Jurkat, Clone E6-1 (cell line): ENCODE measurements at places on chromosomes 6 and 20.

DNA sequence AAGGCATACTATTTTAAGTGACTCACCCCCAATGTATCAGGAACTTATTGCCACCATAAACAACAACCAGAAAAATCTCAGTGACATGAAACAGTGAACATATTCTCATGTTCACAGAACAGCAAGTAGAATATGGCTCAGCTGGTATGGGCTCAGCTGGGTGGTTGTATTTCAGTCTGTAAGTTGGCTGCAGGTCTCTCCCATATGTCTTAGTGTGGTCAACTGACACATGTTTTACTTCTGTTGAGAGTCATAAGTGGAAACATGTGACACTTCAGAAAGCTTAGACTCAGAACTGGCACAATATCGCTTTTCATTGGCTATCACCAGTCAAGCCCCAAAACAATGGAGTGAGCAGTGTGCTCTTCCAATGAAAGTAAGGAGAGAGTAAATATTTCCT lies 574.1 kb downstream of the HAO1 start:
- DNase-seq, result no peak

DNA sequence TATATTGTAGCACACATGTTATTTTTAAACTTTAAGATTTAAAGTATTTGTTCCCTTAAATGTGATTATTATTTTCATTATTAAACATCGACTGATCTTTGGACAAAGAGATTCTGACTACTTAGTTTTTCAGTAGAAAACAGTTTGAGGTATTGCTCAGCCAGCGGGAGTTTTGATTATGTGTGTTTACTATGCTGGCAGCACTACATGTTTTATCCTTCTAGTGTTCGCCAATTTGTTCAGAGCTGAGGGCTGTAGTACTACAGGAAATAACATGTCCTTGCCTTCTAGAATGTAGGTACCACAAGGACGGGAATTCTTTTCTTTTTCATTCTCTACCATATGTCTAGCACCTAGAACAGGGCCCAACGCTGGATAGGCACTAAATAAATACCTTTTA lies 11.1 kb upstream of the LCA5 start:
- DNase-seq, result no peak

DNA sequence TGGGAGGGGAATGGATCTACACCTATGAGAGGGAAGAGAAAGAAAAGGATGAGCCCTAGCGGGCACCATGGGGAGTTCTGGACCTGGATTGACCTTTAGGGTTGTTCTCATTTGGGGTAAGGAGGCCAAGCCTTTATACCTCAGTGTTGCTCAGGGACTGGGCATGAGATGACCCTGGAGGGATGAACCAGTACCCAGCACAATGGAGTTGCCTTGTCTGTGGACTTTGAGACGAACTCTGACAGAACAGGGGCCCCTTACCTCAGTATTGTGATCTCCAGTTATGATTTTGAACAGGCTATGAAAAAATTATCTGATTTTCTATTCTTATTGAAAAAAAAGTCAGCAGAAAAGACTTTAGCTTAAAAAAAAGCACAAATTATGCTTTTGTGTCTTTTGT lies 88.6 kb downstream of the FOXA2 start:
- DNase-seq, result no peak

DNA sequence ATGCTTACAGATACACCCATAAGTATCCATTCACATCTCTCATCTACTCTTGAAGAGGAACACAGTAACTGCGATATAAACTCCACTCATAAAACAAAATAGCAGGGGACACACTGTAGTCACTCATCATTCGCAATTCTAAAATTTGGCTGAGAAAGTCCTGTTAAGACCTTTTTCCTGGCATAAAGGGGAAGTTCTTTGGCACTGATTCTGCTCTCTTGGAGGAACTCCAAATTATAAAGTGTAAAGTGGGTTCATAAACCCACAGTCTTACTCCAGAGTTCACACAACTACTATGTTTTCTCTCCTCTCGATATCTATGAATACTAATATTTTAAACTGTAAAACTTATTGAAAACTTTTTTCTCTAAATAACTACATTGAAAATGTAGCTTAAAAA lies 80.6 kb downstream of the ADGB start:
- DNase-seq, result no peak

DNA sequence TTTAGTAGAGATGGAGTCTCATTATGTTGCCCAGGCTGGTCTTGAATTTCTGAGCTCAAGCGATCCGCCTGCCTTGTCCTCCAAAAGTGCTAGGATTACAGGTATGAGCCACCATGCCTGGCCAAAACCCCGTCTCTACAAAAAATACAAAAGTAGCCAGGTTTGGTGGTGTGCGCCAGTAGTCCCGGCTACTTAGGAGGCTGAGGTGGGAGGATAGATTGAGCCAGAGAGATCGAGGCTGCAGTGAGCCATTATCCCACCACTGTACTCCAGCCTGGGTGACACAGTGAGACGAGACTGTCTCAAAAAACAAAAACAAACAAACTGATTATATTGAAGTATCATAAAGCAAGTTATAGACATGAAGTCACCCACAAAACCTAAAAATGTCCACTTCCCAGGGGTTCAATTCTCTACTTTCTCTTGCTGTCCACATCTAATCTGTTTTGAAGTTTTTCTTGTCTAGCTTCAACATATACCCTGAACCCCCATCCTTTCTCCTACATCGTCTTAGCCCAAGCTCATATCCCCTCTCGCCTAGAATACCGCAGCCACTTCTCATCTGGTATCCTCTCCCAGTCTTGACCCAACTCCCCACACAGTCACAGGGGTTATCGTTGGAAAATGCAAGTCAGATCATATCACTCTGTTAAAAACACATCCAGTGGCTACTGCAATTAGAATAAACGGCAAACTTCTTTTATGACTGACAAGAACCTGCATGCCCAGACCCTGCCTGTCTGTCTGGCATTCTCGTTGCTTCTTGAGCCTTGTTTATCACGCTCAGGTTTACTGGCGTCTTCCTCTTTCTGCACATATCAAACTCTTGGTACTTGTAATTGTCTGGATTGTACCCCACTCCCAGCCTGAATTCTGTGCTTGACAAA lies 20.1 kb upstream of the NCOA3 start:
- no peak for DNase-seq

- DNase-seq, result no peak
Observed at GRCh38 chr20:11271920-11272594, 598.3 kb upstream of the JAG1 start.

DNA sequence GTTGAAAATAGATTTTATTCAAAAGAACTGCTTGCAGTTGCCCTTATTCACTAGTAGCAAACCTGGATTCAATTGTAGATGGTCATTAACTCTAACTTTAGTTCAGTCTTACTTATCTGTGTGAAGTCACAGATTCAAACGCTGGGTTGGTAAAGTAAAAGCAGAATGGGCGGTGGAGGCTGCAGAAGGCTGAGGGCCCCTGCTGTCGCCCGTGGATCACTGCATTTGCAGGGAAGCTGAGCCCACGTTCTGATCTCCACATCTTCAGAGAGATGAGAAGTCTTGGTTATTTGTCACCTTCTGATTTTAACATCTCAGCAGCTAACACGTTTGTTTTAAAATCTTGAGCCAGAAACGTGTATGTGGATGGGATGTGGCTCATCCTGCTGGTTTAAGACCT lies 75.1 kb downstream of the SNX9 start:
- DNase-seq, result no peak

- no peak for DNase-seq
Observed at GRCh38 chr6:52503851-52504781, 72.7 kb downstream of the TRAM2 start.

DNA sequence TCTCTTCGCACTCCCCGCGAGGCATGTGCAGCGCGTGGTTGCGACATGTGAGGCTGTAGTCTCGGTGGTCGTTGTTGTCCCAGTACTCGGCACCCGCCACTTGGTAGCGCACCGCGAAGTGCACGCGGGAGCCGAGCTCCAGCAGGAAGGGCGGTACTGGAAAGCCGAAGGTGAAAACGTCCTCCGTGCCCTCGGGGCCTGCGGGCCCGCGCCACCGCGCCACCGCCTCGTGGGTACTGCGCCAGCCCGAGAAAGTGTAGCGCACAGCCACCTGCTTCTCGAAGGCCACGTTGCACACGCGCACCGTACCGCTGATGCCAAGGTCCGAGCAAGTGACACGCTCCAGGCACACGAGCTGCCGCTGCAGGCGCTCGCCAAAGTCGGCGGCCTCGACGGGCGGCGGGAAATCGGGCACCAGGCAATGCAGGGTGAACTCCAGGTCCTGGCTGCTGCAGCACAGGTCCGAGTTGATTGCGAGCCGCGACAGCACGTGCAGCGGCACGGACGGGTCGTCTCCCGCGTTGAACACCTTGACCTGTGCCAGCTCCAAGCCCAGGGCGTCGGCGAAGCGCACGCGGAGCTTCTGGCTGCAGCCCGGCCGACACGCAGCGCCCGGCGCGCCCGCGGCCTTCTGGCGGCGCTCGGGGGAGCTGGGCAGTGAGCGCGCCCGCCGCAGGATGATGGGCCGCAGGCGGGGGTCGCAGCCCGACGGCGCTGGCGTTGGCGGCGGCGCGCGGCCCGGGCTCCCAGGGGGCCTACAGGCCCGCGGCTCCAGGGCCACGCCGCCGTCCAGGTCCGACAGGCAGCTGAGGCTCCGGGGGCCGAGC lies 840 bp downstream of the PPP1R3D start:
- no peak for DNase-seq

GRCh38 chr6:54191461-54191860 lies 80.2 kb downstream of the MLIP start:
- no peak for DNase-seq

- DNase-seq, result no peak
Observed at GRCh38 chr20:37475252-37475651, 45.8 kb upstream of the NNAT start.

GRCh38 chr6:37985355-37985754 lies 165.8 kb downstream of the ZFAND3 start:
- DNase-seq, result peak; percentile 79

DNA sequence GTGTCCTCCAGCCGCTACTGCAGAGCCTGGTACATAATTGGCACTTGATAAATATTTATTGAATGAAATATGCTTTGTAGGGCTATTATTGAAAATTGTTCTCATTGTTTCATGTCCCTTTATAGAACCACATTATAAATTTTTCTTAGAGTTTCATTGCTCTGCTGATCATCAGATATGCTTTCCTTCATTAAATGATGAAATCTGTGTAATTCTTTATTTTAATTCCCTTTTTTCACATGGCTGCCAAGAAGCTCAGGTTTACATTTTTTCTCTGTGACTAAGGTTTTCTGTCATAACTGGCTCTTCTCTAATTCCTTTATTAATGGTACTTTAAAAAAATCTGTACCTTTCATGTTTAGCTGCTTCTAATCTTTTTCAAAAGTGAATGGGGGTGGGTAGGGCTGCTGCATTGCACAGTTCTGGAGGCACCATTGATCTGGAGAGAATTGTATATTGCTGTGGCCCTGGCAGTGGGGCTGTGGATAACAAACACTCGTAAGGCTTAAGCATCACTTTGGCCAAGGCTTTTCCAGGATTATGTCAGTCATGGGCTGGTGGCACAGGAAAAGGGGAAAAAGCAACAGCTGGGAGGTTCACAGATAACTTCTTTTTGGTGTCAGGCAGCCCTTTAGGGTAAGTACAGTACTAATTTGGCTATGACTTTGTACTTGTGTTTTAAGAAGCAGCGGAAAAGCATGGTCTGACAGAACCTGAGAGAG lies 43.8 kb downstream of the ARFGEF2 start:
- no peak for DNase-seq

GRCh38 chr6:168711049-168711640 lies 270.2 kb downstream of the SMOC2 start:
- no peak for DNase-seq
